ENCODE measurements at places on chromosomes 7 and 10.

DNA sequence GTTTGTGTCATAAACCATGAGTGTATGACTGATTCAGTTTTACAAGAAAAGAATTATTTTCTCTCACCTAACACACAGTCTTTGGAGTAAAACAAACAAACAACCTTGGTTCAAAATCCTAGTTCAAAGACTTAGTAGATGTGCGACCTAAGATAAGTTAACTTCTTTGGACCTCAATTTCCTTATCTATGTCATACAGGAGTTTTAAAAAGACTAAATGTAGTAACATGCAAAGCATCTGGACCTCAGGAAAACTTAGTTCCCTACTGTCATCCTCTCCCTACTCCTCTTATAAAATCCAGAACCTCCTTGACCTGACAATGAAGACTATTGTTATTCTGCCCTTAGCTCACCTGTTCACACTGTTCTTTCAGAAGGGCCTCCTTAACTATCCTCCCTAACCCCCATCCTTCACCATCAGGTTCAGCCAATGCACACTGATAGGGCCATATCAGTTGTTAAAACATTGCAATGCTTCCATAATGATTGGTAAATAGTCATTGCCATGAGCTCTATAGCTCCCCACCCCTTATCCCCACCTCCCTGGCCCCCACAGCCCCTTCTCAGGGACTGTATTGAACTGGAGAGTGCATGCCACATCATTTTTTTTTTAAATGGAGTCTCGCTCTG is 28.8 kb upstream of the CCNJ start:
- no peak for DNase-seq

DNA sequence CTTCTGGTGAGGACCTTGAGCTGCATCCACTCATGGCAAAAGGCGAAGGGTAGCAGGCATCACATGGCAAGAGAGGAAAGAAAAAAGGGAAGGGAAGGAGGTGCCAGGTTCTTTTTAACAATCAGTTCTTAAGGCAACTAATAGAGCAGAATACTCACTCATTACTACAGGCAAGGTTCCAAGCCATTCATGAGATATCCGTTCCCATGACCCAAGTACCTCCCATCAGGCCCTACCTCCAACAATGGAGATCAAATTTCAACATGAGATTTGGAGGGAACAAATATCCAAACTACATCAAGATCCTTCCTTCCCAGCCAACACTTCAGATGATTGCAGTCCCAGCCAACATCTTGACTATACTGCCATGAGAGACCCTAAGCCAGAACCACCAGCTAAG is 38.9 kb upstream of the YAE1 start:
- DNase-seq: no peak

DNA sequence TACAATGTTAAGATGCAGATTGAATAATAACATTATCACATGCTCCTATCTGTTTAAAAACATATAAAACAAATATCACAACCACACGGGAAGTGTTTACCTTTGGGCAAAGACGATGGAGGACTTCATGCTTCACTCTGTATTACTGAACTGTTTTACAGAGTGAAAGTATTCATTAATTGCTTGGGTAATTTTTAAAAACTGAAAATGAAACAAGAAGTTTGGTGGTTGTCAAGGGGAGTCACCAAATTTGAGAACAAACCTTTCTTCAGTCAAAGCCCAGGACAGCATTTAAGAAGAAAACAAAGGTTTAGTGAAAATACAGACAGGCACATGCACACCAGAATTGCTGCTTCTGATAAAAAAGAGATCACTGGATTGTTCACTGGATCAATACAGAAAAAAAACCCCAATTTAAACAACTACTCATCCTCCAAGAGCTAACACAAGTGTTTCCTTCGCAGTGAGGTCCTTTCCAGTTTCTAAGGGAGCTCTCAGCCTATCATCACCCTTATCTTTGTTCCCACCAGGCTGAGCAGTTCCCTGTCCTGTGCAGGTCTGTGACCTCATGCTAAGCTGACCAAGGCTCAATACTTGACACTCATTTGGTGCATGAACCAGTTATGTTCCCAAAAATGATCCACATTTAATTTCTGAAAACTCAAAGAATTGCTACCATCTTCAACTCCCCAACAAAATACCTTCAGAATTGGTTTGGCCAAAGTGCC is 8.8 kb downstream of the PARP12 start:
- DNase-seq: no peak

GRCh38 chr10:5903563-5903962 is 13.5 kb downstream of the FBH1 start:
- no peak for DNase-seq

GRCh38 chr7:125573126-125573525 is 643.5 kb upstream of the POT1 start:
- DNase-seq: no peak
